Spleen (tissue), 13 donors: ENCODE measurements at places on chromosomes 6 and 20. TPM values are rescaled to one million over a fixed set of nuclear protein-coding genes. Genes with fewer than 3 reads are reported as not detected.

DNA sequence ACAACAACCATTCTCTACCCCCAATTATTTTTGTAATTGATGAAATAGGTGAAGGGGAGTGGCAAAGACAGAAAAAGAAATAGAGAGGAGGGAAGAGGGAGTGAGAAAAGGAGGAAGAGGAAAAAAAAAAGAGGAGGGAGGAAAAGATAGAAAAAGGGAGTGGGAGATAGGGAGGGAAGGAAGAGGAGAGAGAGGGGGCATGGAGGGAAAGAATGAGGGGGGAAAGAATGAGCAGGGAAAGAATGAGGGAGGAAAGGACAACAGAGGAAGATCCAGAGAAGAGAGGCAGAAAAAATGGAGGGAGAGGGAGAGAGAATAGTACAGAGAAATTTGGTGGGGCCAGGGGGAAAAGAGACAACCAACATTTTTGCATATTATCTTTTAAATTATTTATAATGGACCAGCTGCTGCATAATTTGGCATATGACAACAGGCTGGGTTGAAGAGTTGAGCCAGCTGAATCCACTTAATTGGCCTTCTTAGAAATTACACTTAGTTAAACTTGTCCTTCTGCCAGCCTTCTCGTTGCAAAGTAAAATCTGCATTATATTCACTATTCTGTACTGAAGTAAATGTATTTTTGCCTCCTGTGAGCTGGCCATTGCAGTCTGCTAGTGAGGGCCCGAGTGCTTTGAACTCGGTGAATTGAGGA, 101.0 kb downstream of the ARHGAP18 start:
- no peak overlapping the region for H3K4me3 ChIP-seq
- DNase-seq: no peak
- no peaks in the 10 kb centered on the region for H3K4me1 ChIP-seq
- H3K27me3 ChIP-seq: no peaks in the 10 kb centered on the region

GRCh38 chr20:21203088-21203656, 77.3 kb downstream of the KIZ start:
- no peak overlapping the region for H3K4me3 ChIP-seq
- H3K36me3 ChIP-seq: no peaks in the 10 kb centered on the region
- no peak for DNase-seq
- H3K27me3 ChIP-seq: no peaks in the 10 kb centered on the region

GRCh38 chr6:142692942-142693341, 252.0 kb downstream of the HIVEP2 start:
- no peak overlapping the region for H3K4me3 ChIP-seq
- peaks cover 7% of the 10 kb centered on the region for H3K4me1 ChIP-seq
- H3K36me3 ChIP-seq: no peaks in the 10 kb centered on the region

- H3K4me1 ChIP-seq: no peaks in the 10 kb centered on the region
- no peak for DNase-seq
- no peaks in the 10 kb centered on the region for H3K36me3 ChIP-seq
- H3K27me3 ChIP-seq: no peaks in the 10 kb centered on the region
These were observed 8.7 kb downstream of the ENPP3 start for GRCh38 chr6:131645846-131646245.

DNA sequence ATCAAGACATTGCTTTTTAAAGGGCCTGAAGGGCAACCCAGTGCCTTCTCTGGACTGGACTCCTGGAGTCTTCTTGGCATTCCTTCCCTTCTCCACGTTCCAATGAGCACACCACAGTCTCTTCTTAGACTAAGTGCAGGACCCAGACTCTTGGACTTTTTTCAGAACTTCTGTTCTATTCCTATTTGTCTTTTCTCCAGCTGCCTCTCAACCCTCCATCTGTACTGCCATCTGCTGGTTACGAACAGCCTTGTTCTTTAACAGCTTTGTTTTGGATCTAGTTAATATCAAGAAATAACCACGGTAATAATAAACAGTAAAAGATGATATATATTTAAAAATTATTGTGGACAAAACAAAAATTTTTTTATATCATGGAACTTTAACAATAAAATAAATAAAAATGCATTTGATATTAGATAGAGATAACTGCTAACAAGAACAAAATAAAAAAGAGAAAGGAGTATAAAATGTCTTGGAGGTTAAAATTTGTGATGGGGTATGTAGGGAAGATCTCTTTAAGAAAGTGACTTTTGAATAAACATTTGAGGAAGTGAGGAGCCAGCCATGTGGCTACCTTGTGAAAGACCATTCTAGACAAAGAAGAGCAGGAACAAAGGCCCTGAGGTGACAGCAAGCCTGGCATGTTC, 105.1 kb upstream of the HCRTR2 start:
- no peak overlapping the region for H3K4me3 ChIP-seq
- H3K4me1 ChIP-seq: no peaks in the 10 kb centered on the region
- H3K36me3 ChIP-seq: no peaks in the 10 kb centered on the region
- no peaks in the 10 kb centered on the region for H3K27me3 ChIP-seq
- no peak for DNase-seq
- no peak overlapping the region for H3K27ac ChIP-seq

GRCh38 chr6:162679681-162680080, 47.9 kb downstream of the PRKN start:
- H3K36me3 ChIP-seq: no peaks in the 10 kb centered on the region
- no peak overlapping the region for H3K27ac ChIP-seq
- H3K4me3 ChIP-seq: no peak overlapping the region
- no peaks in the 10 kb centered on the region for H3K27me3 ChIP-seq
- no peaks in the 10 kb centered on the region for H3K4me1 ChIP-seq
- DNase-seq: no peak

Gene RPS6KA2
- 67.4 TPM for total RNA-seq

Gene RNF217
- 17.1 TPM for total RNA-seq

Gene LIN28B
- not detected for total RNA-seq
